ENCODE measurements at places on chromosomes 3 and 15.

DNA sequence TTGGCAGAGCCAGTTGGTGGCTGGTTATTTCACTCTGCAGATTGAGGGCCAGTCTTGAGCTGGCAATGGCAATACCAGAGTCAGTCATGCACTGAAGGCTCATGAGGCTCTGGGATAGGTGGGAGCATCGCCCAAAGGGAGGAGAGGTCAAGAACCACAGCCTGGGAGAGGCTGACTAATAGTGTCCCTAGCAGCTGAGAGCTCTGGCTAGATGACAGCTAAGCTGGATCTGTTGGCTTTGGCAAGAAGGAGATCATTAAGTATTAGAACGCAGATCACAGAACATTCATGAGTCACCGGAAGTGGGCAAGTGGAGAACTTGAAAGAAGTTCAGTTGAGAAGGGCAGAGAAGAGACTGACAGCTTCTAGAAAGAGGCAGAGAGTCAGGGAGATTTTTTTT, 521.1 kb downstream of the NR2F2 start:
- DNase-seq = no peak

DNA sequence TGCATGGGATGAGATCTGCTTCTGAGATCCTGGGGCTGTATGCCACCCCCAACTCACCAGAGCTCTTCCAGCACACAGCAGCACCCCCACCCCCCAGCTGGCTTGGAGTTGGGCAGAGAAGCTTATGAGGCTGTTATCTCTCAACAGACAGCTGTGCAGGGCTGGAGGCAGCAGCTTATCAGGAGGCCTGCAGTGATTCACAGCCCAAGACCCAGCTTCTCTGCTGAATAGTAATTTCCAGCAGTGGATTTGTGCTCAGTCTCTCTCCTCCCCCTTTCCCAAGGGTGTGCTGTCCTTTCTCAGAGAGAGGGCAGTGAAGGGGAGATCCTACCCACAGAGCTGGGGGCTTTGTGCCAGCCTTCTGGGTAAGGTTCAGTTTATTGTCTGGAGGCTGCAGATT, 2.1 kb downstream of the RPP25 start:
- no peak for DNase-seq

- DNase-seq = no peak
These were observed 90.8 kb downstream of the NEO1 start for GRCh38 chr15:73142802-73143762.

DNA sequence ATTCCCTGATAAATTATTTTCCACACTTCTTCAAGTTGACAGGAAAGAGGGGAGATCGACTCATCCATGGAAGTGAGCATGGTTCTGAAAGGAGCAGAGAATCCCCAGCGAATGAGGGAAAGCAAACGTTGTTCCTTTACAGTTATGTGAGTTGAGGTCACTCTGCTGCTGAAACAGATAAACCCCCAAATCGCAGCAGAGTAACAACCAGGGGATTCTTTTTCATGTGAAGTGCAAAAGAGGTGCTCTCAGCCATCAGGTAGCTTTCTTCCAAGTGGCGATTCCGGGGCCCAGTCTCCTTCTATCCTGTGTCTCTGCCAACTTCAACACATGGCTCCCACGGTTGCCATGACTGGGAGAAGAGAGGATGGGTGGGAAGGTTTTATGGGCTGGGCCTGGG, 28.2 kb downstream of the MEX3B start:
- no peak for DNase-seq

DNA sequence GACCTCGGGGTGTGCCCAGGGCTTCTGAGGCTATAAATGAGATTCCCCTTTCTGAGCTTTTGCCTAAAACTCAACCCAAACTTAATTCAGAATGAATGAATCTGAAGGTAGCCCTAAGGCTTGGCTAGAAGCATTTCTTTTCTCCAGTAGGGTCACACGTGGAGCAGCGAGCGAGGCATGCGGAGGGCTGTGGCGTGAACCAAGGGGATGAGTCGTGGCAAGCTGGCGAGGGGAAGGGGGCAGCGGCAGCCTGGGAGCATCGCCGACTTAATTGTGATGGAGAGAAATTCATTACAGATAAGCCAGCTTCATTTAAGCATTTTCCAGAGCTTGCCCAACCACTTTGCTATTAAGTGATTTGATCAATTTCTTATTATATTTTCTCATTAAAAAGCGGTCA, 79.9 kb downstream of the CHSY1 start:
- DNase-seq = no peak

GRCh38 chr3:141477224-141477623, 9.6 kb upstream of the RASA2 start:
- no peak for DNase-seq

GRCh38 chr15:76149291-76149915, 89.6 kb downstream of the TMEM266 start:
- DNase-seq = no peak

DNA sequence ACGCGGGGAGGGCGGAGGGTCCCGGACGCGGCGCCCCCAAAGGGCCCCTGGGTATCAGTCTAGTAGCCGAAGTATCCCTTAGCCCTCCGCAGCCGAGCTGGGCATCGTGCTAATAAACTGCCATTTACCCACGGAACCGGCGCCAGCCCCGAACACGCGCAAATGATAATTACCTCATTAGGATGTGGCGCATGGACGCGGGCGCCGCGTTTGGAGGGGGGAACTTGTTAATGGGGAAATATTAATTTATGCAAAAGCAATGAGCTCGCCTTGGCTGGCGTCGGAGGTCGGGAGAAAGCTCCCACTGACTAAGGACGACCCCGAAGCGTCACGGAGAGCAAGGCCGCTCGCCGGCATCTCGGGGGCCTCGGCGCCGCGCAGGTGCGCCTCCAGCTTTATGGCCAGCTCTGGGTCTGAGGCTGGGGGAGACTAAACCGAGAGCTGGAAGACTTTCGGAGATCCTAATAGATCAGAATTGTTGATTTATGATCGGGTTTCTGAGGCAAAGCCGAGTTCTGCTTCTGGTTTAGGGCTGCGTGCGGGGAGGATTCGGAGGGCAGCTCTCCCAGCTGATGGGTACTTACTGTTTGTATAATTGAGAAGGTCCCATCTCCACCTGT, 474 bp upstream of the FEZF2 start:
- no peak for DNase-seq

Data from CD4-positive, alpha-beta T cell treated with Interleukin-6 at 100 ng/mL for 8 hours (primary cell).